SJSA1 (cell line): ENCODE measurements at places on chromosomes 2 and 18. TPM values are rescaled to one million over a fixed set of nuclear protein-coding genes. Genes with fewer than 3 reads are reported as not detected.

The CFC1 gene
- not detected in 2 replicates for total RNA-seq

The POTEF gene
- total RNA-seq = not detected in 2 replicates

The TMEM247 gene
- total RNA-seq = not detected in 2 replicates

The SPP2 gene
- not detected in 2 replicates for total RNA-seq

- no peaks in the 10 kb centered on the region for H3K36me3 ChIP-seq
- H3K4me3 ChIP-seq = no peak overlapping the region
- no peaks in the 10 kb centered on the region for H3K27me3 ChIP-seq
- DNase-seq = no peak
These were observed 144.7 kb downstream of the BABAM2 start for GRCh38 chr2:28035163-28035690.

DNA sequence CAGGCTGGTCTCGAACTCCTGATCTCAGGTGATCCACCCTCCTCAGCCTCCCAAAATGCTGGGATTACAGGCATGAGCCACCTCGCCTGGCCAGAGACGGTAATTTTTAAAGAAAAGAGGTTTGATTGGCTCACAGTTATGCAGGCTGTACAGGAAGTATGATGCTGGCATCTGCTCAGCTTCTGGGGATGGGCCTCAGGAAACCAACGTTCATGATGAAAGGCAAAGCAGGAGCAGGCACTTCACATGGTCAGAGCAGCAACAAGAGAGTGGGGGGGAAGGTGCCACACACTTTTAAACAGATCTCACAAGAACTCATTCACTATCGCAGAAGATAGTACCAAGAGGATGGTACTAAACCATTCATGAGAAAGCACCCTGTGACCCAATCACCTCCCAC is 38.0 kb upstream of the GPD2 start:
- no peaks in the 10 kb centered on the region for H3K36me3 ChIP-seq
- no peak overlapping the region for H3K27ac ChIP-seq
- no peak for DNase-seq
- H3K27me3 ChIP-seq = no peaks in the 10 kb centered on the region

DNA sequence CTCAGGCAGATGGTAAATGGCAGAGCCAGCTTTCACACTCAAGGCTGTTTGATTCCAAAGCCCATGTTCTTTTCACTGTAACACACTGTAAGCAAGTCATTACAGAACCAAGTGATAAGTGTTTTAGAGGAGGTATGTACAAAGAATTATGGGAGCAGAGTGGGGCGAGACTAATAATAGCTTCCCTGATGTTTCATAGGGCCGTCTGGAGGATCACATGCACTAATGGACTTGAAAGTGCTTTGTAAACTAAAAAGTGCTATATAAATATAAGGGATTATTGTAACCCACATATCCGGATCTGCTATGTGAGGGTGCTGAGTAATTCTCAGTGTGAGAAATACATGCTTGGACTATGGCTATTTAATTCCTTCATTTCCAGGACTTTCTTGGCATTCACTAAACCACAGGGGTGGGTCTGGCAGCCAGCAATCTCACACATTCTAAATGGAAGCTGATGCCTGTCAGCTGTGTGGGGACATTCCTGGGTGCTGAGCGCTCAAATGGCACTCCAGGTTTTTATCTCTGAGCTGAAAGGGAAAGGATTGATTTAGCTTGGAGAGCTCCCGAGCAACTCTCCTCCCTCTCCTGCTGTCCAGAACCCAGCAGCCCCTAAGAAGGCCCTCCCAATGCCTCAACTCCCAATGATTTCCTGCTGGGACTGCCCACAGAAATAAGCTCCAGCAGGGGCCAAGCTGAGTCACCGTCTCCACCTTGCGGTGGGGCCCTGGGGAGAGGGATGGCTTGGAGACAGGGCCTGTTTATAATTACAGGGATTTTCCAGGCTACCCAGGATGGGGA is 222.8 kb downstream of the SOX11 start:
- no peak for DNase-seq
- H3K27me3 ChIP-seq = no peaks in the 10 kb centered on the region
- no peak overlapping the region for H3K4me3 ChIP-seq
- no peaks in the 10 kb centered on the region for H3K36me3 ChIP-seq
- H3K4me1 ChIP-seq = no peaks in the 10 kb centered on the region

GRCh38 chr2:186426153-186427016 is 59.7 kb upstream of the ZC3H15 start:
- no peaks in the 10 kb centered on the region for H3K4me1 ChIP-seq
- no peak for DNase-seq
- H3K4me3 ChIP-seq = no peak overlapping the region
- H3K27me3 ChIP-seq = no peaks in the 10 kb centered on the region

DNA sequence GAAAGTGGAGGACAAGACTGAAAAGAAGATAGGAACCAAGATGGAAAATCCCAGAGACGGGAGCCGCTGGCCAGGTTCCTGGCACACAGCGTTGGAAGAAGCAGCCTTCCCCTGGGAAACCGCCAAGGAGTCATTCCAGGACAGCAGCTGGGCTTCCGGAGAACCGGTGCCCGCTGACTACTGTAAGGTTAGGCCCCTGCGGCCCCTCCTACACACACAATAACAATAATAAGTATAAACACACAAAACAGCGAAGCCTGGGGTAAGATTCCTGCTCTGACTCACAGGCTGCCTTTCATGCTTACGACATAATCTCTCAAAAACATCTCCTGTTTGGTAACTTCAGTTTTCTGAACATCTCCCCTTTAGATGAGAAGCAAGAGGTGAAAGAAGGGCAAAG is 28.1 kb upstream of the MYCN start:
- H3K36me3 ChIP-seq = no peaks in the 10 kb centered on the region
- H3K4me1 ChIP-seq = peaks cover 16% of the 10 kb centered on the region
- no peak overlapping the region for H3K4me3 ChIP-seq

GRCh38 chr2:64988420-64989125 is 626 bp upstream of the SLC1A4 start:
- H3K27ac ChIP-seq = peak overlapping the region; percentile 89
- H3K4me1 ChIP-seq = peaks cover 25% of the 10 kb centered on the region
- H3K36me3 ChIP-seq = 0 out of 2 replicates have a peak, but pooled peaks cover 3% of the 10 kb centered on the region
- peak overlapping the region; percentile 53 for H3K4me3 ChIP-seq
- DNase-seq = peak; percentile 88
- H3K27me3 ChIP-seq = no peaks in the 10 kb centered on the region

DNA sequence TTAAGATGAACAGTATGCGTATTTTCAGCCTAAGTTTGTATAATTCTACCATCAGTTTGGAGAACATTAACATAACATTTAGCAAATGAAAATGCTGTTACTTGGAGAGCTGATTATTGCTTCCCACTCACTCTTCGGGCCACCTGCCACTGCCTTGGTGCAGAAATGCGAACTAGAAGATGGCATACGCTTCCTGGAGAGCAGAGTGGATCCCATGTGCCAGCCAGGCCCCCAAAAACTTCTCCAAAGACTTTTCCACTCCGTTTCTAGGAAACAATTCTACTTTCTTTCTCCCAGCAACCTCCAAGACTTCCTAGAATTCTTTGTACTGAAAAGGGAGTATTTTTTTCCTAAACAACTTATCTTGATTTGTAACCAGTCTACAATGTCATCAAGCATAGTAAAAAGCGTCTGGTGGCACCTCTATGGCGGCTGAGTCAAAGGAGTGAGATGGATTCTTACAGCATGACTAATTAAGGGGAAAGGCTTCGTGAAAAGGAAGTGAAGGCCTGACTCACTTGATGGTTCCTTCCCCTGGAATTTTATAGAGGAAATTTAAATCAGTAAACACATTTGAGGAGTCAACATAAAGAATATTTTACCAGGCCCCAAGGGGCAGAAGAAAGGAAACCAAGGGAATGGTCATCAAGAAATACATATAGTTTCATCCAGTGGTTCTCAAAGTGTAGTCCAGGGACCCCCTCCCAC is 36.6 kb downstream of the FEZ2 start:
- H3K4me1 ChIP-seq = peaks cover 73% of the 10 kb centered on the region
- DNase-seq = peak; percentile 98
- peak overlapping the region; percentile 99 for H3K27ac ChIP-seq
- no peaks in the 10 kb centered on the region for H3K27me3 ChIP-seq
- peak overlapping the region; percentile 20 for H3K4me3 ChIP-seq

GRCh38 chr18:35880788-35881455 is 91.6 kb upstream of the RMP24 start:
- no peak overlapping the region for H3K27ac ChIP-seq
- H3K4me1 ChIP-seq = no peaks in the 10 kb centered on the region
- DNase-seq = no peak
- no peaks in the 10 kb centered on the region for H3K27me3 ChIP-seq
- no peaks in the 10 kb centered on the region for H3K36me3 ChIP-seq

DNA sequence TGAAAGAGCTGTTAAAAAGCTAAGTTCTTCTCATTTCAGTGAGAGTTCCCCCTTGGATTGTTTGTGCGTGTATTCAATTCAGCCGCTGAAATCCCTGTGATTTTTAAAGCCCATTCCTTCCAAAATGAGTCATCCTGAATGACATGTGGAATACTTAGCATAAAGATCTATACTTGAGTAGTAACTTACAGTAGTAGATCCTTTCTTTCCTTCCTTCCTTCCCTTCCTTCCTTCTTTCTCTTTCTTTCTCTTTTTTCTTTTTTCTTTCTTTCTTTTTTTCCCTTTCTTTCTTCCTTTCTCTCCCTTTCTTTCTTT is 18.2 kb upstream of the SOX11 start:
- no peaks in the 10 kb centered on the region for H3K27me3 ChIP-seq
- no peaks in the 10 kb centered on the region for H3K36me3 ChIP-seq
- H3K27ac ChIP-seq = no peak overlapping the region
- no peak overlapping the region for H3K4me3 ChIP-seq
- DNase-seq = no peak

DNA sequence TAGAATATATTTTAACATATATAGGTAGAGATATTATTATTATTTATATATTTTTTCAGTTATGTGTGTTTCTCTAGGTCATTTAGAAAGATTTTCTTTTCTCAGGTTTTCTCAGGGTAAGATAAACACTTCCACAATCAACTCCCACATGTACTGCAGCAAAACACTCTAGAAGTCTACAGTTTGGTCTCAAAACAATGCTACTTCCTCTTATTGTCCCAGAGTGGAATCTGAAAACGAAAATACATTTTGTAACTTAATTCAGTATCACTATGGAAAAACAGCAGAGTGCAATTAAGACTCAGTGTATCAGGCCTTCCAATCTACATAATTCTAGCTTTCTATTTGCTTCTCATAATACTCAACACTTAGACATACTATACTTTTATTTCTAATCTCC is 190.1 kb upstream of the SLC35G4 start:
- DNase-seq = no peak
- H3K4me1 ChIP-seq = no peaks in the 10 kb centered on the region
- no peak overlapping the region for H3K27ac ChIP-seq
- H3K4me3 ChIP-seq = no peak overlapping the region
- H3K36me3 ChIP-seq = no peaks in the 10 kb centered on the region

DNA sequence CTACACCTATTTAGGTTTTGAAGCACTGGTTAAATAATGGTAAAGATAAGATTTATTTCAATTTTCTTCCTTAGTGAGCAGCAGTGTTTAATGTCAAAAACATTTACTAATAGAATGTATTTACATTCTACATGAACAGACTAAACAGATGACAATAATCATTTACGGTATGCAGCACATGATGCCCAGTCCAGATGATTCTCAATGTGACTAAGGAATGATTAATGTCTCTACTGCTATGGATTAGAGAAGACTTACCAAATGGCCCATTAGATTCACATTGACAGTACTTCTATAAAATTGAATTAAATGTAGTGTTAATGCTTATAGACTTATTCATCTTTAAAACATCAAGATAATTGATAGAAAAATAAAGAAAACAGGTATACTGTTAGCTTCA is 22.1 kb upstream of the SLC5A7 start:
- no peak for DNase-seq
- no peak overlapping the region for H3K27ac ChIP-seq
- H3K27me3 ChIP-seq = no peaks in the 10 kb centered on the region
- H3K4me1 ChIP-seq = no peaks in the 10 kb centered on the region
- H3K36me3 ChIP-seq = no peaks in the 10 kb centered on the region

DNA sequence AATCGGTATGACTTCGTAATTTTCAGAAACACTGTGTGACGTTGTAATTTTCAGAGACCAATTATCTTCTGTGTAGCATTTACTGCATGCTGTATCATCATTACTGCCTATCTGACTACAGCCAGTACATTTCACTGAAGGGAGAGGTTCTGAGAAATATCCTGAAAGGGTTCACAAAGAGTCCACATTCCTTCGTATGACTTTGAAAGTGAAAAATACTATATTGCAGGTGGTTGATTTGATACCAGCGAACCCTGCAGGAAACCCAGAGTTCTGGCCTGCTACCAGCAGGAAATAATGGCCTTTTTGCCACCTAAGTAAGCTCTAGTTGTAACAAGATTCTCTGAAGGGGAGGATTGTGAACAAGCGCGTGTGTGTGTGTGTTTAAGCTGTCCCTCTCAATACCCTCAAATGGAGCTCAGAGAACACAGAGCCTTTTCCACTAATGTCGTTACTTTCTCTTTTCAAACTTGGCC is 155.5 kb downstream of the ARHGAP28 start:
- H3K4me1 ChIP-seq = no peaks in the 10 kb centered on the region
- no peaks in the 10 kb centered on the region for H3K27me3 ChIP-seq
- H3K36me3 ChIP-seq = no peaks in the 10 kb centered on the region
- DNase-seq = no peak
- no peak overlapping the region for H3K4me3 ChIP-seq

- H3K27ac ChIP-seq = no peak overlapping the region
- DNase-seq = no peak
- peaks cover 53% of the 10 kb centered on the region for H3K36me3 ChIP-seq
- no peak overlapping the region for H3K4me3 ChIP-seq
- H3K27me3 ChIP-seq = no peaks in the 10 kb centered on the region
These were observed 15.7 kb downstream of the COPS8 start for GRCh38 chr2:237101118-237101979.

DNA sequence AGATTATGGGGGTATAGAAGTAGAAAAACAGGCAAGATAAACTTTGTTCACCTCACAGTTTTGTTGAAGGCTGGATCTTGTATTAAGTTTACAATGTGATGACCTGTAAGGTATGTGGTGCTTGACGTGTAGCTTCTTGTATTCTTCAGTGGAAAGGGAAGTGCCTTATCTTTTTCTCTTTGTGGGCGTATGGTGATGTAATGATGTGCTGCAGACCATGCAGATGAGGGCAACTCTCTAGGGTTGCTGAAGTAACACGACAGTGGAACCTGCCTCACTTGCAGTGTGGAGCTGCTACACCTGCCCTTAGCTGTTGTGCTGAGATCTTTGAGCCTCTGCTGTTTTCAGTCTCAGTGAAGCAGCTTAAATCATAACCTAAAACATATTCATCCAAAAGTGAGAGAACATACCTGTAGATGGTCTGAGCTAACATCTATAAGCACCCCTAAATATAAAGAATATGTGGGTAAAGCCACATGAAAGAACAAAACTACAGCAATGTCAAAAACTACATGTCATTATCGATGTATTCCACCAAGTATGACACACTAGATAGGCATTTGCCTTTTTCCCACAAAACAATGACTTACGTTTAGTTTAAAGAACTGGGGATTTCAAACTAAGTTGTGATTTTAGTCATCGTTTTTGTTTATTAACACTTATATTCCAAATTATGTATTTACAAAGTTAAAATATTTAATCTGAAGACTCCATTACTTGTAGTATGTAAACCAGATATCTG is 1144.1 kb downstream of the CNTNAP5 start:
- no peak for DNase-seq
- no peaks in the 10 kb centered on the region for H3K27me3 ChIP-seq
- H3K27ac ChIP-seq = no peak overlapping the region
- no peak overlapping the region for H3K4me3 ChIP-seq

- no peak overlapping the region for H3K27ac ChIP-seq
- no peak overlapping the region for H3K4me3 ChIP-seq
- DNase-seq = no peak
- no peaks in the 10 kb centered on the region for H3K27me3 ChIP-seq
- no peaks in the 10 kb centered on the region for H3K36me3 ChIP-seq
- peaks cover 5% of the 10 kb centered on the region; the same call in 1 of the 2 replicates for H3K4me1 ChIP-seq
These were observed 245.3 kb downstream of the STK39 start for GRCh38 chr2:168002021-168002553.
